ENCODE measurements at places on chromosomes 4 and X. TPM values are rescaled to one million over a fixed set of nuclear protein-coding genes. Genes with fewer than 3 reads are reported as not detected.

The EDNRA gene
- not detected for total RNA-seq

DNA sequence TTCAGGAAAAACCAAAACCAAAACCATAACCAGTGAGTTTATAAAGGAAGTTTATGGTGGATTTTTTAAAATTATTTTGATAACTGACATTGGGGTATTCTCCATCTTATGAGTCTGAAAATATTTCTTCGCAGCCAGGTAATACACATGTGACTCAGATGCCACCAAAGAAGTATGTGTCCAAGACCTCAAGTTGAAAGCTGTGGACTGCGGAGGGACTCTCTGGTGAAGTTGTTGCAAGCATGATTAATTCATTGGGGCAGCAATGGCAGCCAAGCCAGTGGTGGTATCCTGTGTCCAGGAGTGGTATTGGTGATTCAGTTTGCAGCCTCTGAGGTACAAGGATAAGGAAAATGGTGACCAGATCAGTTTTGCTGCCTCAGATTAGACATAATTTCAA is 14.0 kb upstream of the ADH5 start:
- no peak for DNase-seq

The ABCB7 gene
- 37.9 TPM for total RNA-seq

The DCAF12L1 gene
- not detected for total RNA-seq

- no peak for DNase-seq
Measured at GRCh38 chrX:29496636-29497180, 718.7 kb upstream of the MAGEB2 start.

All from H4 (cell line).